ENCODE measurements at places on chromosomes 13 and 19.

GRCh38 chr19:40457048-40457447 is 8.5 kb downstream of the BLVRB start:
- no peak for DNase-seq

GRCh38 chr13:86445206-86445605 is 646.0 kb upstream of the SLITRK6 start:
- DNase-seq = no peak

DNA sequence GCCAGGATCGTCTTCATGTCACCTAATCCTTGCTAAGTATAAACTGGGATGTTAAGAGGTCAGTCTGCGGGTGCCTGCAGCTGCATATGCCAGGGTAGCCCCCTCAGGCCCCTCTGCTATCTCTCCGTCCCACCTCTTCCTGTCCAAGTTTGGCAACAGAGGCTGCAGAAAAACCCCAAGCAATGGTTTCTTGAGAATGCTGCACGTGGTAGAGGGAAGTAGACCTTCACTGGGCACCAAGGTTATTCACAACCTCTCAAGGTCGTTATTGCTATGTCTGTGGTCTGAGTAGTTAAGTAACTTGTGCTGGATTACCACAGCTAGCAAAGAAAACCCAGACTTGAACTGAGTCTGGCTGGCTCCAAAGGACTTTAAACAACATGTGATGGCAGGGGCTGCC is 77.9 kb upstream of the XPO4 start:
- DNase-seq = no peak

DNA sequence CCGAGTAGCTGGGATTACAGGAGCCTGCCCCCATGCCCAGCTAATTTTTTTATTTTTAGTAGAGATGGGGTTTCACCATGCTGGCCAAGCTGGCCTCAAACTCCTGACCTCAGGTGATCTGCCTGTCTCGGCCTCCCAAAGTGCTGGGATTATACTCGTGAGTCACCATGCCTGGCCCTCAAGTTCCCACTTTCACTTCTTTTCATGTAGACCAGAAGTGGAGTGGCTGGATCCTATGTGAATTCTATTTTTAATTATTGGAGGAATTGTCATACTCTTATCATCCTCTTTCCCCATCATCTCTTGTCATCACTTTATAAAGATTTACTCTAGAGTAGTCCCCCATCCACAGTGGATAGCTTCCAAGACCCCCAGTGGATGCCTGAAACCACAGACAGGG is 12.8 kb upstream of the SIGLEC10 start:
- DNase-seq = no peak

DNA sequence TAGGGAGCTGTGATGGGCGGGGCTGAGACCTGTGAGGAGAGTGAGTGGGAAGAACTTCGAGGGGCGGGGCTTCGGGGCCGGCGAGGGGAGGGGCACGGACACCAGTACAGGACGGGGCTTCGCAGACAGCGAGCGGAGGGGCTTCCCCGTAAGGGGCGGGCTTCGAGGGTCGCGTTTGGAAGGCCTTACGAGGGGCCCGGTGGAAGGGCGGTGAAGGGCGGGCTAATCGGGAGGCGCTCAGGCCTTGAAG is 4.1 kb upstream of the EMP3 start:
- DNase-seq = peak; percentile 79

GRCh38 chr13:91904597-91904996 is 506.2 kb downstream of the GPC5 start:
- no peak for DNase-seq

DNA sequence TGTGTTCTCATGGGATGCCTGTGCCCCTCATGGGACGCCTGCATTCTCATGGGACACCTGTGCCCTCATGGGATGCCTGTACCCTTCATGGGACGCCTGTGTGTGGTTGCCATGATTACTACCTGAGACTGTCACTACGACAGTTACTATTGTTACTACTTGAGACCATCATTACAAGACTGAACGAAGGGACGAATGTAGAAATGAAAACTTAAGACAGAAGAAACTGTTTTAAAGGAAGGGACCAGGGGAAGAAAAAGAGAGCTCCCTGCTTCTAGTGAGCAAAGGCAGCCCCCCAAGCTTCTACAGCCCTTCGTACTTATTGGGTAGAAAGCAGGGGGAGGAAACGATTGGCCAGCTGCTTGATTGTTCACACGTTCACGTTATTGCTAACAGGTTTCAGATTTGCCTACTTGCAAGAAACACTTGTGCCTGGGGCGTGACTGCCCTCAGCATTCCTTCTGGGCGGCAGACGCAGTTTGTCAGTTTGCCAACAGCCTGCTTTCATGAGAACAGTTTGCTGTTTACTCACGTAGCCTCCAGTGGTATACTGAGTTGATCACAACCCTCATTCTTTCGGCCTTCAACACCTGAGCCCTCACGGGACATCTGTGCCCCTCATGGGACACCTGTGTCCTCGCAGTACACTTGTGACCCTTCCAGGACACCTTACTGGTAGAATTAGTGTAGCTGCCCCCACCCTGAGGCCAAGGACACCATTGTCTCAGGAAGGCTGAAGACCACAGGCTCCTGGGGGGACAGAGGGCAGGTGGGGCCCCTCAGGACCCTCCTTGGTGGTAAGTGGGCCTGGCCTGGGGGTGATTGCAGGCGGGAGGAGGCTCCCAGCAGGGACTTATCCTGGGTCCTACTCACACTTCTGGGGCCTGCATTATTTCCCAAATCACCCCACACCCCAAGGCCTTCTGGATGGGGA is 2.5 kb upstream of the S1PR4 start:
- peak; percentile 88 for DNase-seq

DNA sequence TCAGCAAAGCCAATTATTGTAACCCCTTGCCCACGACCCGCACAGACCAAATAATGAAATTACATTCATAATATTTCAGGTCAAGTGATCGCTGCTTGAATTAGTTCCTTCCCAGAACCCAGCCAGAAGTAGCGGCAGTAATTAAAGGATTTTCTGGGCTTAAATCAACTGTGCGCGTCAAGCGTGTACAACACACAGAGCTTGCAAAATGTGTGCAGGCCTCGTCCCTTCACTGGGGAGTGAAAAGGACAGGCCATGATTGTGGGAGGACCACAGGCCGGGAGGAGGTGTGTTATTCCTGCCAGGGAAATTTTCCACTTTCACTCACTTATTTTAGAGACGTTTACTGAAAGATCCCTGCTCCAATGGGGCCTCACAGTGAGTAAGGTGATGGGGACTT is 84.9 kb downstream of the CHST8 start:
- no peak for DNase-seq

DNA sequence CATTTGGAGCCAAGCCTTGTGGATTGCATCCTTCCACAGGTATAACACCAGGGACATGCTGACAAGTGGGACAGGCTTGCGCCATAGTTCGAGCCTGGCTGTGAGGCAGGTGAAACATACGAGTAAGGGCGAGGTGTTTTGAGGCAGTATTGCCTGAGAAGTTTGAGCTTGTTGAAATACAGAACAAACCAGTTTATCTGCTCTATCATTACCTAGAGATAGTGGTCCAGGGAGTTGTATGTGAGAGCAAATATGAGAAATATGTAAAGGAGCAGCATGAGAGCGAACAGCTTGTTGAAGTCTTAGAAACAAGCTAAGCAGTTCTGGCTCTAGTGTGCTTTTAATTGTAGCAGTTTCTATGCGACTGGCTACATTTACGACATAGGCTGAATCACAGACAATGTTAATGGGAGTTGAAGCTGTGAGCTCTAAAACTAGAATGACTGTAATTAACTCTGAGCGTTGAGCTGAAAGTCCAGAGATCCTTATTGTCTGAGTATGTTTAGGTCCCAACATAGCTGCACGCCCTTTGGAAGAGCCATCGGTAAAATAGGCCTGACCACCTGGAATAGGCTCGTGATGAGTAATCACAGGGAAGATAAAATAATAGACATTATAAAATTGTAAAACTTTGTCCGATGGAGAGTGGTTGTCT is 8.2 kb downstream of the ZNF439 start:
- DNase-seq = no peak

DNA sequence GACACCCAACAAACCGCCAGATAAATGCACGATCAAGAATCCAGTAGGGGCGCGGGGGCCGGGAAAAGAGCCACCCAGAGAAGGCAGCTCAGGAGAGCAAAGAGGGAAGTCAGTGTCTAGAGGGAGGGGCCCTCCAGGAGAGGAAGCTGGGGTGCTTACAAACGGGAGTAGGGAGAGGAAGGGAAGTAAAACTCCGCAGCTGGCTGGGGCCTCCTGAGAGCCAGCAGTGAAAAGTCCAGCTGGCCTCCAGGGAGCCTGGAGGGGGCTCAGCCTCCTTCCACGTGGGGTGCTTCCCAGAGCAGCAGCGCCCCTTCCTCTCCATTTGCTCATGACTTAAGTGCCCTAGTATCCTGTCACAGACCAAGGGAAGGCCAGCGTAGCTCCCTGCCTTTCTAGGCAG is 51.8 kb downstream of the TMED1 start:
- no peak for DNase-seq

DNA sequence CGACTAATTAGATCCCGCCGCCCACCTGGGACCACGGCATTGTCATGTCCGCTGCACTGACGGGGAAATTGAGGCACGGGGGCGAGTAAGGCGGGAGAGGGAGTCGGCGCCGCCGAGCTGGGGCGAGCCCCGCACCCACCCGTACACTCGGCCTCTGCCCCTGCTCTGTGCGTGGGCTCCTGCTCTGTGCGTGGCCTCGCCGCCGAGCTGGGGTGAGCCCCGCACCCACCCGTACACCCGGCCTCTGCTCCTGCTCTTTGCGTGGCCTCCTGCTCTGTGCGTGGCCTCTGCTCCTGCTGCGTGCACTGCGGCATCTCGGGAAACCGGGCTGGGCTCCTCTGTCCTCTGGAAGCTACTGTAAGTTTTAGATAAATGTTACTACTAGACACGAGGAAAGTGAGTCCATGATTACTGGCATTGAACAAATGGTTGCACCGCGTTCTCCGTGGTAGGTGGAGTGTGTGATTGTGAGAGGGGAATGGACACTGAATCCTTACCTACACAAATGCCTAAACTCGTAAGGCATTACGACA is 826 bp upstream of the C1QTNF9 start:
- DNase-seq = no peak

- DNase-seq = no peak
These were observed 962 bp upstream of the JAK3 start for GRCh38 chr19:17848595-17849292.

Data from retinal pigment epithelial cell (primary cell).